ENCODE measurements at places on chromosomes 7 and 10.

- peak; percentile 93 for DNase-seq
Observed at GRCh38 chr7:46908770-46909169, 673.1 kb downstream of the TNS3 start.

DNA sequence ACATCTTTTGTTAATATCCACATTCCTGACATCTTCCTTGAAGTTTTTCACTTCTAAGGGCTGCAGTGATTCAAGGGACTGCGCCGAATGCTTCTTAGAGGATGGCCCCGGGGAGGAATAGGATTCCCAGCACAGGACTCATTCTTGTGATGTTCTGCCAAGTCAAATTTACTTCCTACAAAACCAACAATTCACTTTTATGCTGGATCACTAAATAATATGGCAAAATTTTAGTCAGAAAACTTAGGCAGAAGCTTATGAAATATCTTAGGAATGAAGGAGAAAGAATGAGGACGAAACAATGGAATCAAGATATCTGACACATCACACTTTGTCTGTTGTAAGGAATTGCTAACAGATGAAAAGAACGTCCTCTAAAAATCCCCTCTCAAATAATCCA, 151.5 kb downstream of the JAZF1 start:
- DNase-seq: no peak

GRCh38 chr7:18288322-18289037, 207.1 kb upstream of the HDAC9 start:
- DNase-seq: no peak

- DNase-seq: no peak
Observed at GRCh38 chr10:28719789-28720436, 42.6 kb downstream of the BAMBI start.

- DNase-seq: no peak
Observed at GRCh38 chr7:146720195-146720594, 603.6 kb downstream of the CNTNAP2 start.

All from astrocyte of the cerebellum (primary cell).